ENCODE measurements at places on chromosomes 11 and 22.

DNA sequence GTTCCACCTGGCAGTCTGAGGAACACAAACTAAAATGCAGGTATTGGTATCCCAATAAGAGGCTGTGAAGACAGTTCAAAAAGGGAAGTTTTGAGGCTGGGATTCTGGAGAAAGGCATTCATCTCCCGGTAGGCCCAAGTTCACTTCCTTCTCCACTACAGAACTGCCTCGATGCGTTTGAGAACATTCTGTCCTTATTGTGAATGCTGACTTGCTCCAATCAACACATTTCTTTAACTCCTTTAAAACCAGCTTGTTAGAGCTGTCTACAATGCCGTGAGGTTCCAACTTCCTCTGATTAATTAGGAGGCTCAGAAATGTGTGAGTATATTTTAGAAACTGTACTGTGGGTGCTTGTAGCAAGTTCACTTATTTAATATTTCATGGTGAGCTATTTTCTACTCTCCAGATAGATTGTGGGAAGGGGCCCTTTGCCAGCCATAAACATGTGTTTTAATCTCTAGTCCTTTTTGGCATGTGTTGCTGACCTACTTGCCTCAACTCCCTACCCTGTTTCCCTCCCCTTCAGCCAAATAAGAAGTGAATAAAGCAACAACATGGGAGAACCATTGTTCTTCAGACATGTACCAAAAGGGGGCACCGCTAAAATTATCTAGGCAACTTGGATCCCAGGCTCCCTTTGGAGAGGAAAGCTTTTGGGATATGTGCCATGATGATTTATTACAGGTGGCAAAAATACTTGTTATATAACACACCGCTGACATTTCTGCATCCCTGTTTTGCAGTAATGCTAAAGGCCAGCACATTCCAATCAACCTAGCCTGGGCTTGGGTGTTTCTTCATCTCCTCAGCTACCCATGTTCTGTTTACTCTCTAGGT lies 245.6 kb downstream of the BLID start:
- DNase-seq = no peak

DNA sequence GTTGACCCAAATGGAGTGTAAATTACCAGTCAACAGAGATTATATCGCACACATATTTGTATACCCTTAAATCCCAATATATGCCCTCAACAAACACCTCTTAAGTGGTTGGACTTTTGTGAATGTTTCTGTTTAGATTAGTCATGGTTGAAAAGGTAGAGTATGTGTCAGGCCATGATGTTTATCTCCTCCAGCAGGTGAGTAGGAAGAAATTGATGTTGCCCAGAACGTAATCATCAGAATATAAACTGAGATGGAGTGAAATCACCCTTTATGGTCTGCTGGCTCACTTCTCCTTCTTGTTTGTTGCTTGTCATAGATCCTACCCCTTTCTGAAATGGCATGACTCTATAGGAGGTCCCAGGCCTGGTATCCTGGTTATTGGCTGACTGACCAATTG lies 431.8 kb downstream of the ETS1 start:
- DNase-seq = no peak

DNA sequence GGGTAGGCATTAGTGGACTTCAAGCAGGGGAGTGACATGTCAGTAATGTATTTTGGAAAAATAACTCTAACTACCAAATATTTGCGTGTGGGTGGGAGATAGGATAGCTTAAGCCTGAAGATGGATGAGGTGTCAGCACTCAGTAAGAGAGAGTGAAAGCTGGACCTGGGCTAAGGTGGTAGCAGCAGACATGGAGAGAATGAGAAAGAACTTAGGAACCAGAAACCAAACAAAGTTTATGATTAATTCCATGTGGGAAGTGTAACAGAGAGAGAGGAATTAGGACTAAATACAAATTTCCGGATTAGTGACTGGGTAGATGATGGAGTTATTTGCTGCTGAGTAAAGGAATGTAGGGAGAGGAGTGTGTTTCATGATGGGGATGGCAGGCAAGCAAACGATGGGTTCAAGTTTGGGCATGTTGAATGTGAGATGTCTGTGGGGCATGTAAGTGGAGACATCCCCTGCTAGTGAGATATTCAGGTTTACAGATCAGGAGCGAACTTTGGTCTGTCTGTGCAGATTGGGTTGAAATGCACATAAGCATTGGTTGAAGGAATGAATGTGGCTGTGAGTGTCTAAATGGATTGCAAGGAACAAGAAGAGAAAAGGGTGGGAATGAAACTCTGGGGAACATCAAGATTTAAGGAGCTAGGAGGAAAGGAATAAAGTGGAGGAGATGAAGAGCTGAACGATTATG lies 185.6 kb upstream of the MTMR2 start:
- DNase-seq = no peak

GRCh38 chr11:114075891-114076441 lies 16.5 kb downstream of the ZBTB16 start:
- no peak for DNase-seq

DNA sequence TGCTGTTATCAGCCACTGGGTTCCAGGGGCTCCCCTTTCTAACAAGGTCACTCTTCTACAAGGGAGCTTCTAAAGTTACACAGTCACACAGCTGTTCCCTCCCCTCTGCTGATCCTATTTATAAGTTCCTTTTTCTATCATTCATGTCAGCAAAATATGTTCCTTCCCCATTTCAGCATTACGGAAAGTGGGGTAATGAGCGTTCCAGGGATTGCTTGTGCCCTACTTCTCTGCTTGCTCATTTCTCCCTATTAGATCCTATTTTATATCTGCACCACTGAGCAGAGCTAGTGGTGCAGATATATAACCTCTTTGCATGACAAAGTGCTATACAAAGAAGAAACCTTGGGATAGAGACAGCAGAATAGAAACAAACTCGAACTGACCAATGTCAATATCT lies 22.7 kb upstream of the PLEKHB1 start:
- DNase-seq = no peak

Data from iPS DF 19.7 (cell line).